ENCODE measurements at places on chromosomes 6 and 20.

DNA sequence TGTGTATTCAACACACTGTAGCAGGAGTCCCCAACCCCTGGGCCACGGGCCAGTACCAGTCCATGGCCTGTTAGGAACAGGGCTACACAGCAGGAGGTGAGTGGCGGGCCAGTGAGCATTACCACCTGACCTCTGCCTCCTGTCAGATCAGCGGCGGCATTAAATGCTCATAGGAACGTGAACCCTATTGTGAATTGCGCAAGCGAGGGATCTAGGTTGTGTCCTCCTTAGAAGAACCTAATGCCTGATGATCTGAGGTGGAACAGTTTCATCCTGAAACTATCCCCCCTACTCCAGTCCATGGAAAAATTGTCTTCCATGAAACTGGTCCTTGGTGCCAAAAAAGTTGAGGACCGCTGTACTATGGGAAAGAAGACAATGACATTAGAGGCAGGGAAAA, 386.9 kb downstream of the PREX1 start:
- DNase-seq, result no peak

DNA sequence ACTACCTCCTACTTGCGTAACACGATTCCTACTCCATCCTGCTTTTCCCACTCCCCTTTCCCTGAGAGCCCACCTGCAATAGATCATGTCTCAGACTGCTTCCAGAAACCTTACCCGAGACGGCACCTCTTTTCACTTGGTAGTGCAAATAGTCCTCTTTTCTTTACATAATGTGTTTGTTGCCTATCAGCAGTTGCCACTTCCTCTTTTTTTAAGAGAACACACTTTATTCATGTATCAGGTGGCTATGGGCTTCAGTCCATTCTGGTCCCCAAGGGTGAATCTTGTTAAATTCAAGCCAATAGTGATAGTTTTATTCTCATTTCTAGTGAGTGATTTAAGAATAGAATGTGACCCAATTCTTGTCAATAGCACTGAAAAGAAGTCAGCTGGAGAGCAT, 57.7 kb upstream of the FERMT1 start:
- no peak for DNase-seq

- no peak for DNase-seq
These were observed 509.0 kb downstream of the CD83 start for GRCh38 chr6:14626556-14626955.

DNA sequence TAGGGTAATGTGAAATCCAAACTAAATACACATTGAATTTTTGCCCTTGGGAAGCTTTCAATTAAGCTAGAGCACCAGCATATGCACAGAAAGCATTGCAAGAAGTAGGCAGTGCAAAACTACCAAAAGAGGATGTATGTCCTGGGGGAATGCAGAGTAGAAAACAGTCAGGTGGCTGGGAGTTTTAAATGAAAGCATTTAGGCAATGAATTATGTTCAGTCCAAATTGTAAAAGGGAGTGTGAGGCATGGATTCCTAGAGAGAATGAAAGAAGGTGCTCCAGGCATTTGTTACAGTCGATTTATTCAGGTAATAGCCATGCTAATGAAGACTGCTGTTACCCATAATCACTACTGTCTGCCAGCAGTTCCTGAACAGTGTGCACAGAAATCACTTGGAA, 604.1 kb upstream of the POU3F2 start:
- no peak for DNase-seq

DNA sequence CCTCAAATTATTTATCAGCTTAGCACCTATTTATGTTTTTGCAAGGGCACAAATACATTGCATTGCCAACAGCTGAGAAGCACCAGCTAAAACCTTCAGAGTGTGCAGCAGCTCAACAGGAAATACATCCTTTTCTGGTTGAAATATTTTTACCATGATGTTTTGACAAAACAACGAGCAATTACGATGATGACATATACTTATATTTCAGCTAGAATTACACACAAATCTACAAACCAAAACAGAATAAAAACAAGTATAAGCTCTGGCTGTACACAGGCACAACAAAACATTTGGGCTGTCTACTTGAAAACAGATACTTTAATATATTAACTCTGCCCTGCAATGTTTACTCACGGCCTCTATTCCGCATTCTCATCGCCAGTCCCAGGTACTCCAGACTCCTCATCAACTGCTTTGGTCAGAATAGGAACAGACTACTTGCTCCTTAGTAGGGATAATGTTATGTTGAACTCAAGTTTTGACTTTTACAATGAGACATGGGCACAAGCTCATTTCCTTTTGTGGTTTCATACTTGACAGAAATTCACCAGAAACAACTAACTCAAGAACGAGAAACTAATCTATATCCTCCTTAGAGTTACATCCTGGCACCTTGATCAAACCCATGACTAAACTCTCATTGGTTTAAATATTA, 377.6 kb downstream of the ESR1 start:
- no peak for DNase-seq

- DNase-seq, result no peak
These were observed 1.1 kb downstream of the L3MBTL1 start for GRCh38 chr20:43508604-43509040.

DNA sequence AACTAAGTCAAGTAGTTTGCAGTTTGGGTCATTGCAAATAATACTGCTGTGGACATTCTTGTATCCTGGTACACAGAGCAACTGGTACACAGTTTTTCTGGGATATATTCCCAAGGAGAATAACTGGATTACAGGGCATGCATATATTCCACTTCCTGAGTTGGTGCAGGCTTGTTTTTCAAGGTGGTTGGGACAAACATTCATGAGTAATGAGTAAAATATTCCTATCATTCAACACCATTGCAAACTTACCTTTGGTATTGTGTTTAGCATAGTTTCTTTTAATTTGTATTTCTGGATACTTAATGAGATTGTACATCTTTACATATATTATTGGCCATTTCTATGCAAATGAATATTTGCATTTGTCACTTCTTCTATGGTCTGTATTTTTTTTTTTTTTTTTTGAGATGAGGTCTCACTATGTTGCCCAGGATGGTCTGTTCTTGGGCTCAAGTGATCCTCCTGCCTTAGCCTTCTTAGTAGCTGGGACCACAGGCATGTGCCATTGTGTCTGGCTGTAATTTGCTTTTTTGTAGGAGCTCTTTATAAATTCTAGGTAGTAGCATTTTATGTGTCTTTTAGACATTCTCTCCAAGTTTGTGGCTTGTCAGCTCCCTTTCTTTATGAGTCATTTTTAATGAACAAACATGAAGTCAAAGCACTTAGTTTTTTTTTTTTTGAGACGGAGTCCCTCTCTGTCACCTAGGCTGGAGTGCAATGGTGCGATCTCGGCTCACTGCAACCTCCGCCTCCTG, 158.7 kb downstream of the SOX4 start:
- DNase-seq, result no peak

DNA sequence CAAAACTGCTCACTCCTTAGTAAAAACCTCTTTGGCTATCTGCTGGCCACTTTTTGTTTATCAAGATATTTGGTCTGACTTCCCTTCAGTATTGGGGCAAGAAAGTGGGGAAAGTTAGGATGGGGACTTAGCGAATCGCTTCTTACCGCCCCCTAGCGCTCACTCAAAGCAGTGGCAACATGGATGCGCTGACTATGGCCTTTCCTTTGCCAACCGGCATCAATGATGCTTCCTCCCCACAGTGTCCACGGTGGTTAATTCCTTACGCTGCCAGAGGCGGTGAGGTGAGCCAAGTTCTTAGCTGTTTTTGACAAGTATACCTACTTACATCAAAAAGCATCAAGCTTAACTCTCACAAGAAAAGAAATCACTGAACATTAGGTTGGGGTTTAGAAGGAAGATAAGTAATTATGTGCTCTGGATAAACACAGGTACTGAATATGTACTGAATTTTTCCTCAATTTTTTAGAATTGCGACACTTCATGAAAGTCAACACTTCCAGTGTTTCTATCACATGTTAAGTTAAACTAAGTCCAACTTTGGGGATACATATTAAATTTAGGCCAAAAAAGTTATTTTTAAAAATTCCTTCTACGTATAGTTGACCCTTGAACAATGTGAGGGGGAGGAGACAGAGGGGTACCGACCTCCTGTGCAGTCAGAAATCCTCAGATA, 86.7 kb downstream of the GMDS start:
- DNase-seq, result no peak

Measured in muscle of leg (tissue), 16 donors.